ENCODE measurements at places on chromosomes 5 and 9.

GRCh38 chr9:4550777-4551484 is 60.7 kb downstream of the SLC1A1 start:
- no peak for DNase-seq

GRCh38 chr9:101677861-101678260 is 60.6 kb downstream of the GRIN3A start:
- no peak for DNase-seq

DNA sequence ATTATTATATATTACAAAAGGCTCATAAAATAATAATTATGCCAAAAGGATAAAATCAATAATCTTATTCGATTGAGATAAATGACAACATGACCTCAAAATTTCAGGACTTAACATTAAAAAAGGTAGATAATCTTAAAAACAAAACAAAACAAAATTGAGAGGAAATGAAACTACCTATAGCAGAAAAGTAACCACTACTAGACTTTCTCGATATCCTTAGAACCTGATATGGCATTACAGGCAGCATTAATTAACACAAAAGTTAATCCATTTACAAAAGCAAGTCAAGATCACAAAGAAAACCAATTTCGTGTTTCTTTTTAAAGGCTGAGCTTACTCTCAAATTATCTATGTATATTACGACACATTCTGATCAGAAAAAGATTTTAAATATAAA is 29.9 kb downstream of the TMEM161B start:
- DNase-seq, result no peak

DNA sequence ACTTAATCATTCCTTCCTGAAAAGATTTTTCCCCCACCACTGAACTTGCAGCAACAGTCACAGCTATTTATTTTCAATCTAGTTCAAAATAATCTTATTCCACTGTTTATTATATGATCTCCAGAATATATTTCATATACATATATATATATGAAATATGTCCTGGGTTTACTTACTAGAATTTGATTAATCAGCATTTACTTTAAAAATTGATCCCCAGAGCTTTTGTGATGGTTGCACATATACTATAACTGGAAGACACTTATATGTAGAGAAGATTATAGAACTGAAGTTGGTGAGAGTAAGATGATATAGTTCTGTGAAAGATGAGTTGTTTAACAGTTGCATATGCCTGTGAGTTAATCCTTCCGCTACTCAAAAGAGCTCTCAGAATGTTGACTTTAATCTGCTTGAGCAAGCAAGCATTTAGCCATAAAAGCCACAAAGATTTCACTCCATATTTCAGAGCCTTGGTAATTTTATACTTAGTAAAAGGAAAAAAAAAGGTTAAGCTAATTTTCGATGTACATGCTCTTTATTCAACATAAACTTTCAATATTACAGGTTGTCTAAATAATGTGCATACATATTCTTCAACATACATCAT is 399.3 kb upstream of the CDH9 start:
- no peak for DNase-seq

DNA sequence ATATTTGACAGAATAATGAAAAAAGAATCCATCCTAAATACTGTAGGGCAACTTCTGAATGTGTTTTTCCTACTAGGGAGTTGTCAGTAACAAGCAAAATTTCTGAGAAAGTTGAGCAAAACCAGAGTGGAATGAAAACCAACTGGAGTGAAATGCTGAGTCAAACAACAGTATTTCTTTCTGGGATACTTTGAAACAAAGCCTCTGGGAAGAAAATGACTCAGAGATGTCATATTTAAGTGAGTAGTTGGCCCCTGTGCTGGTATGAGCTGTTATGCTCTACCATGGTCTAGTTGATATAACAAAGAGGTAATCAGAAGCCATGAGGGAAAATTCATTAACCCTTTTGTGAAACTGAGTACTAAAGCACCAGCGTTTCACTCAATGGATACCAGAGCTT is 372.1 kb upstream of the C9orf72 start:
- DNase-seq, result no peak

GRCh38 chr5:111735583-111736270 is 21.3 kb downstream of the NREP start:
- DNase-seq, result peak; percentile 17

DNA sequence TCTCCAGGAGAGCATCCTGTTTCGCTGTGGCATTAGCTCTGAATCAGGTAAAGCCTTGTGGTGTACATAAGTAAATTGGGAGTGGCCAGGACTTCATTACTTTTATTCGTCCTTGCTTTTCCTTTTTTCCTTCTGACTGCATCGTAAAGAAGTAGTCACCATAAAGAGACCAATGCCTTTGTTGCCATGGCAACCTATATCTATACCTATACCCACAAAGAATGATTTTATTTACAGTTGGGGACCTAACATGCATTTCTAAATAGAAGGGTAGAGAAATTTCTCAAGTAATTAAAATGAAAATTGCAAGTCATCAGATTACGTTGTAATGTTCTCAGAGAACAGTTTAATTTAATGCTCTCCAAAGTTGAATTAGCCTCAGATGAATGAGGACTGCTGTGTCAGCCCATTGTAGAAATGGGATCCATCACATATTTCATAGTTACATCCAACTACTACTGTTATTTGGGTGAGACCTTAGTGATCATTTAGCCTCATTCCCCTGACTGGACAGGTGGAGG is 18.6 kb downstream of the PTCD2 start:
- no peak for DNase-seq

DNA sequence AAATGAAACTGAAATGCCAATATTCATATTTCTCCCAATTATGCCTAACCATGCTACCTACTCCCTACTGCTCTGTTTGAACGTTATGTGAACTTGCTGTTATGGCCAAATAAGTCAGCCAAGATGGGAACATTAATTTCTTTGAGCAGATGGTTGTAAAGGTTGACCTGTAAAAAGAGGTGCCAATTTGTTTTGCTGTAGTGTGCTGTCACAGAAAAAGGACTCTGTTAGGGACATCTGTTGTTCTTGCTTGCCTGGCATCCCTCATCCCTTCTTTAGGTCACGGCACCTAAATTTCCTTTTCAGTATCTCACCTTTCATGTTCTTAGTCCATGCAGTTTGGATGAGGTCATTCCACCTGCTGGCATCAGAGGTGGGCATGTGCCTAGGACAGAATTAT is 35.4 kb downstream of the GDNF start:
- DNase-seq, result no peak

- DNase-seq, result no peak
These were observed 64.9 kb downstream of the CDC42SE2 start for GRCh38 chr5:131328536-131329285.

GRCh38 chr9:106576232-106576760 is 286.7 kb upstream of the ZNF462 start:
- DNase-seq, result no peak

DNA sequence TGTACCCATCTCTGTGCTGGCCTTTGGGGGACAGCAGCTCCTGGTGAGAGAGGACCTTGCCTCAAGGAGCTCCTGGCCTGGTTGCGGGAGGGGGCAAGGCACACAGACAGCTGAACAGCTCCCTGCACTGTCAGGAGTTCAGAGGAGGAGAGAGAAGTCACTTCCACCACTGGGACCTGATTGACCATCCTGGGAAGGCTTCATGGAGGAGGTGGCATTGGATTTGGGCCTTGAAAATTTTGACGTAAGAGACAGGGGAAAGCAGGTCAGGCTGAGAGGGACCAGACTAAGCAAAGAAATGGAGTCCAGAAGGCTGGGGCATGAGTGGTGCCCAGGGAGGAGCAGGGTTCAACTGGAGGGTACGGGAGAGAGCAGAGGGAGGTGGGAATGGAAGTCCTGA is 20.3 kb upstream of the DAB2IP start:
- no peak for DNase-seq

- DNase-seq, result no peak
These were observed 407.4 kb upstream of the TNC start for GRCh38 chr9:115525111-115526058.

- no peak for DNase-seq
These were observed 14.6 kb upstream of the ZNF608 start for GRCh38 chr5:124761010-124761409.

GRCh38 chr9:113255438-113255837 is 19.9 kb downstream of the CDC26 start:
- DNase-seq, result no peak

DNA sequence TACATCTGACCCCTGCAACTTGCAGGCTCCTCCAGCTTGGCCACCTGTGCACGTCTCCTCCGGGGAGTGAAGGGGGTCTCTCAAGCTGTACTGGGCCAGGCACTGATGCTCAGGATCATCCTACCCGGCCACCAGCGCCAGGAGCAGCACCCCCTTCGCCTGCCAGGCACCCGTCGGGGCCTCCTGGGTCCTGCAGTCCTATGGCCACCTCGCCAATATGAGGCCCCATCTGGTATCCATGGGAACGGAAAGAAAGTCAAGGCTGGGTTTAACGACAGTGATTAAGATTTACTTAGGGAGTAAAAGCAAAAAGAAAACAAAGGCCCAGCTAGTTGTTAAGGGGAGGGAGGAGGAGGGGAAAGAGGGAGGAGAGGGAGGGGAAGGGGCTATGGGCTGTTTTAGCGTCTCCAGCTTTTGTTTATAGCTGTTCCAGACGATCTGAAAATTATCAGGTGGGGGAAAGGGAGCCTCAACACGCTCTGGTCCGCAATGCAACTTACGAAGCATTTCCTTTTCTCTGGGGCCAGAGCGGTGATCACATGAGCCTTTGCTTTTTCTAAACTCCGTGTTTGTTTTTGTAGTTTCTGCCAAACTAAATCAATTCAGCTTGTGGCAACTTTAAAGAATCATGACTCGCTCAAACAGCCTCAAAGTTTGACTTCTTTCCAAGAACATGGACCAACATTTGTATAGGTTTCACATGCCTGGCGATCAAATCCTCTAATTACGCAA is 132.4 kb downstream of the ROR2 start:
- no peak for DNase-seq

- no peak for DNase-seq
These were observed 439.2 kb downstream of the NTRK2 start for GRCh38 chr9:85108746-85109145.

GRCh38 chr9:92507496-92507895 is 25.2 kb upstream of the ASPN start:
- DNase-seq, result no peak

DNA sequence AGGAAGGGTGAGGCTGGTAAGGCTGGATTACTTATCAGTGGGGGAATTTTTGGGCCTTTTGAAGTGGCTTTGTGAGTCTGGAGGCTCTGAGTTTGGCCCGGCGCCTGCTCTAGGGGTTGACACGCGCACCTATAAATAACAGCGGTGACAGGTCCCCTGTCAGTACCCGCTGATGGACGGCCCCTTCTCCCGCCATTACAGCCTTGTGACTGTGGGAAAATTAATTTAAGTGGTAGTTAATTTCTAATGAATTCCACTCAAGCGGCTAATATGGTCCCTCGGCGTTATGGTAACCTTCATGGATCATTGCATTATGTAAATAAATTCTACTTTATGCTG is 16.5 kb downstream of the MRPL36 start:
- DNase-seq, result no peak

DNA sequence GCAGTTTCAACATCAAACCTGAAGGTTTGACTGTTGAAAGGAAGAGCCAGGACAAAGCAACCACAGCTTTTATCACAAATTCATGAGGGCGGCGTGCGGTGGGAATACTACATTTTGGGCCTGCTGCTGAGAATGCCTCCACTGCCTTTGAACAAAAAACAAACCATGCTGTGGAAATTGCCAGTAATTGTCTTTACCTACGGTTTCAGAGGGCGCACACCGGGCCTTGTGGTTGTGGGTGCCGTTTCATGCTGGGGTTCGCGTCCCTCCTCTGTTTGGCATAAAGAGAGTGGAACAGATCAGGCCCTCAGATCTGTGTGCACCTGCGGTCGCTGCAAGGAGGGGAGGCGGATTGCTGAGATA is 27.6 kb upstream of the TCF7 start:
- DNase-seq, result peak; percentile 64

GRCh38 chr5:137315109-137315508 is 184.0 kb downstream of the SPOCK1 start:
- no peak for DNase-seq

- DNase-seq, result no peak
These were observed 19.8 kb downstream of the CREBRF start for GRCh38 chr5:173075970-173076369.

DNA sequence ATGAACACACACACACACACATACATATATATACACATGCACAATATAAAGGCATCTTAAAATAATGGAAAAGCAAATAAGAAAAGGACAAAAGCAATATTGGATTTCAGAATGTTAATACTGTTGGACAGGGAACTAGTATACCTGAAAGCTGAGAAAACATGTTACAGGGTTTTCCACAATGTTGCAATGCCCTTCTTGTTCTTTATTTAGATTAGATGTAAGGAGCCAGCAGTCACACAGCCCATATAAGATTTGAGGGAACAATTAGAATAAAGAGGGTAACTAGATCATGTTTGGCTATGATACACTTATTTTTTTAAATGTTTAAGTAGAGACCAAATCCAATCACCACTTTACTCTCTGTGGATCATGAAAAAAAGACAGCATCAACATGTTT is 61.7 kb downstream of the SH3TC2 start:
- DNase-seq, result no peak

DNA sequence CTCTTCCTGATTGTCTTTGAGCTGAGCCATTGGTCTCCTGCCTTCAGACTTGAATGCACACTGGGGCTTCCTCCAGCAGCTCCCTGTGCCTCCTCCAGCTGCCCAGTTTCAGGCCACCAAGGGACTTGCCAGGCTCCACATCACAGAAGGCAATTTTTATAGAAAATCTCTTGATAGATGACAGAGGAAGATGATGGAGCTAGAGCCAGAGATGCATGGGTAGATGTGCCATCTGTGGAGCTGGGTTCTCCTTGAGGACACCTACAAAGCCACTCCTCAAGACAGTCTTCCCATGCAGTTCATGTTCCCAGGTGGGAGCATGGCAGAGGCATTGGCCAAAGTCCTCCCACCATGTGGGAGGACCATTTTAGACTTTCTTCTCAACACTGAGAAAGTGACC is 239.6 kb upstream of the IRX1 start:
- DNase-seq, result no peak

DNA sequence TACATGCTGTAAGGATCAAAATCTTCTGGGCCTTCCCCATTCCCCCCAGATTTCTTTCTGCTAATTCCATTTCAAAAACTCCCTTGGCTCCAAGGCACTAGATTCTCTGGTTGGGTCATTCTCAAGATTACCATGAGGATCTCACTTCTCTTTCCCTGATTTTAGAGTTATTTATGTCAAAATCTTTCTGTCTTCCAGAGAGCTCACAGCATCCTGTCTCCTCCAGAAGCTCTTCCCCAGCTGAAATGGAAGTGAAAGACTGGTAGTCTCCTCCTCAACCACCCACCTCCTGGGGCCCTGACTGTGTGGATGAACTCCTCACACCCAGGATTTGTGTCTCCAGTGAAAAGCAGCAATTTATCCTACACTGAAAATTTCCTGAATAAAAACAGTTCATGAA is 11.9 kb upstream of the ZNF366 start:
- no peak for DNase-seq

GRCh38 chr9:77944556-77945243 is 86.9 kb downstream of the GNAQ start:
- DNase-seq, result no peak

GRCh38 chr5:175464074-175464941 is 14.1 kb upstream of the SFXN1 start:
- DNase-seq, result peak; percentile 28
